Stomach (tissue), 19 donors: ENCODE measurements at places on chromosomes 1 and 21. TPM values are rescaled to one million over a fixed set of nuclear protein-coding genes. Genes with fewer than 3 reads are reported as not detected.
A peak's percentile ranks its signal among the peaks of the same experiment; 100 is the strongest.

DNA sequence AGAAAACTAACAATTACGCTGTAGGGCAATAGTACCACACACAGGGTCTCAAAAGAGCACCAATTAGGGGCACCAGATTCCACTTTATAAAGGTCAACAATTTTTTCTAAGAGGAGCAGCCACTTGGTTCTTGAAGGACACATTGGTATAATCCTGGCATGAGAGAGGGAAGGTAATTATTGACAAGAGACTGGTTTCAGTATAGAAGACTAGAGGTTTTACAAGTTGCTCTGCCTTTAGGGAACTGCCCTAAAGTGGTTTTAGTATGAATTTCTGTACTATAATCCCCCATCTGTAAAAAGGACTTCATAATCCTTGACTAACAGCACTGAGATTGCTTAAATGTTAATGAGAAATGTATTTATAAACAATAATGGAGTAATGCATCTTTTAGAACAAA is 648.5 kb upstream of the PTBP2 start:
- no peak for DNase-seq
- no peak overlapping the region for H3K27ac ChIP-seq
- no peaks in the 10 kb centered on the region for H3K36me3 ChIP-seq
- no peaks in the 10 kb centered on the region for H3K4me1 ChIP-seq
- H3K4me3 ChIP-seq = no peak overlapping the region

DNA sequence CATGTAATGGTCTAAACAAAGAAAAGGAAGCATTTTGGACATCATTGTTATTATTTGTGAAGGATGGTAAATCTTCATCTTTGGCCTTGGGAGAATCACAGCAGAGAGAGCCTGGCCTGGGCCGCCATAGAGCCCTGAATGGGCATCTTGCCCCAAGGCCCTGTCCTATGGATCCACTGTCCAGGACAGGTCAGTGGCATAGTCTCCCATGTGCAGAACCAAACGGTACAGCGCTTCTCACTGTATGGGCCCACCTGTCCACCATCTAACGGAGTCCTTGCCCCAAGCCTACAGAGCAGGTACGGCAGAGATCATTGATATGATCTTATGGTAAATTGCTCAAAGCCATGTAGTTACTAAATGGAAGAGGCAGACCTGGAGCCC is 185.7 kb downstream of the FOXD2 start:
- H3K27ac ChIP-seq = no peak overlapping the region
- H3K27me3 ChIP-seq = no peaks in the 10 kb centered on the region
- no peak for DNase-seq
- H3K36me3 ChIP-seq = no peaks in the 10 kb centered on the region
- H3K4me3 ChIP-seq = no peak overlapping the region

- no peak for DNase-seq
- no peak overlapping the region for H3K27ac ChIP-seq
- H3K27me3 ChIP-seq = no peaks in the 10 kb centered on the region
- H3K4me3 ChIP-seq = no peak overlapping the region
Observed at GRCh38 chr1:215458104-215458503, 109.0 kb upstream of the KCTD3 start.

GRCh38 chr1:21284206-21285054 is 5.8 kb downstream of the ECE1 start:
- H3K4me1 ChIP-seq = peaks cover 49% of the 10 kb centered on the region
- H3K36me3 ChIP-seq = peaks cover 14% of the 10 kb centered on the region
- peak overlapping the region; percentile 59 for H3K27ac ChIP-seq

DNA sequence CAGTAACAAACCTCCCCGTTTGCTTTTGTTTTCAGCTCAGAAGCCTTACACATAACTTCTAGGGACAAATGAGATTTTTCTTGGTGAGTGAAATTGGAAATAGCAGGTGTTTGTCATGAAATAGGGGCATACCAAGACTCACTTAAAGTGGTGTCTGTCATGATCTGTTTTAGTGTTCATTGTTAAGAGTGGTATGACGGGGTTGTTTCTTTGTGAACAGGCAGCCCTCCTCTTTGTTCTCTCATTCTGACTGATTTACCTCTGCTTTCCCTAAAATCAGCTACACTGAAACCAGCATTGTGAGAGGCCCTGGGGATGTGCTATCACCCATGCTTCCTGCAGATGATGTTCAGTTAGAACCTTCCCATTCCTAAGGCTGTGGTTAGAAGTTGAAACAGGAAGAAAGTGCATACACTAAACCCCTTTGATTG is 2.5 kb upstream of the ERO1B start:
- peaks cover 6% of the 10 kb centered on the region for H3K4me1 ChIP-seq
- H3K27ac ChIP-seq = no peak overlapping the region
- H3K4me3 ChIP-seq = no peak overlapping the region
- no peaks in the 10 kb centered on the region for H3K27me3 ChIP-seq
- DNase-seq = peak; percentile 16

- H3K4me3 ChIP-seq = no peak overlapping the region
- H3K4me1 ChIP-seq = no peaks in the 10 kb centered on the region
- H3K27me3 ChIP-seq = no peaks in the 10 kb centered on the region
- peaks cover 90% of the 10 kb centered on the region for H3K36me3 ChIP-seq
- DNase-seq = no peak
Observed at GRCh38 chr1:25494952-25495351, 48.5 kb upstream of the LDLRAP1 start.

DNA sequence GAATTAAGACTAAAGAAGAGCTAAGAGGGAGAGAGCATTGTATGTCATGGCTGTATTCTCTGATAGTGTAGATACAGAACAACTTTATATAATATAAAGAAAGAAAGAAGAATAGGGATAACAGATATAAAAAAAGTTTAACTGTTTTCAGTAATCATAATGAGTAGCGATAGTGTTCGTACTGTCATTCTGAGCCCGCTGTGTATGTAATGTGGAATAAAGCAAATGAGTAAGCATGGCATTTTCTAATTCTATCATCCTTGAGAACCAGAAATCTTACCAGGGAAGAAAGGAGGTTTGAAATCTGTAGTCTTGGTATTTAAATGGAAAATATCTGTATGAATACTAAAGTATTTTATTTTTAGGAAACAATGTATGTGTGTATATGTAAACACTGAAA is 46.7 kb upstream of the SSX2IP start:
- no peaks in the 10 kb centered on the region for H3K4me1 ChIP-seq
- H3K36me3 ChIP-seq = no peaks in the 10 kb centered on the region
- H3K27ac ChIP-seq = no peak overlapping the region
- no peak overlapping the region for H3K4me3 ChIP-seq

- H3K36me3 ChIP-seq = no peaks in the 10 kb centered on the region
- no peak overlapping the region for H3K27ac ChIP-seq
- DNase-seq = no peak
- H3K4me3 ChIP-seq = no peak overlapping the region
- no peaks in the 10 kb centered on the region for H3K4me1 ChIP-seq
Observed at GRCh38 chr1:229880271-229881170, 186.5 kb upstream of the GALNT2 start.

- no peaks in the 10 kb centered on the region for H3K27me3 ChIP-seq
- H3K4me3 ChIP-seq = no peak overlapping the region
- no peaks in the 10 kb centered on the region for H3K36me3 ChIP-seq
- no peak for DNase-seq
- H3K27ac ChIP-seq = no peak overlapping the region
Observed at GRCh38 chr1:230010603-230011332, 56.3 kb upstream of the GALNT2 start.

- DNase-seq = peak; percentile 18
- H3K4me1 ChIP-seq = no peaks in the 10 kb centered on the region
- no peak overlapping the region for H3K27ac ChIP-seq
- H3K27me3 ChIP-seq = no peaks in the 10 kb centered on the region
- H3K36me3 ChIP-seq = no peaks in the 10 kb centered on the region
- no peak overlapping the region for H3K4me3 ChIP-seq
Observed at GRCh38 chr1:197042676-197043341, 24.3 kb downstream of the F13B start.

DNA sequence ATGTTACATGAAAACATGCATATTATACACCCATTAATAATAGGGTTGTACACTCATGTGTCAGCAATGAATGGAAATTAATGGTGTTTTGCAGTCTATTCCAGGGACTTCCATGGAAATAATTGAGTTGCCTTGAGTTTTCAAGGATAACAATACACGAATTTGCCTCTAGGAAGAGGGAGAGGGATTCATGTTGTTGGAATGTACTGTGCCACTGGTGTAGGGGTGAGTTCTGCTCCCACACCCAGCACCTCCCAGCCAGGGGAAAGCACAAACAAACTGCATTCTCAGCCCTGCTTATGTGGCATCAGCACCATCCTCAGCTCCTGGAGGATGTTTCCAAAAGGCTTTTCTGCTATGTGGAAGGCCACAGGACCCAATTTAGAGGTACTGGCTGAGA is 57.8 kb downstream of the BCAR3 start:
- no peak overlapping the region for H3K27ac ChIP-seq
- no peaks in the 10 kb centered on the region for H3K36me3 ChIP-seq
- H3K27me3 ChIP-seq = no peaks in the 10 kb centered on the region
- no peak overlapping the region for H3K4me3 ChIP-seq
- DNase-seq = no peak

GRCh38 chr1:153348511-153349362 is at the start of gene PGLYRP4:
Gene PGLYRP4, minus strand, starts transcription at chr1:153348841. Its CDS starts 909 bp downstream, at chr1:153347932.
- DNase-seq = no peak
- peaks cover 17% of the 10 kb centered on the region for H3K27me3 ChIP-seq
- H3K4me3 ChIP-seq = no peak within 1 kb of the TSS
- H3K36me3 ChIP-seq = no peaks in the 10 kb centered on the region
- no peaks in the 10 kb centered on the region for H3K4me1 ChIP-seq

DNA sequence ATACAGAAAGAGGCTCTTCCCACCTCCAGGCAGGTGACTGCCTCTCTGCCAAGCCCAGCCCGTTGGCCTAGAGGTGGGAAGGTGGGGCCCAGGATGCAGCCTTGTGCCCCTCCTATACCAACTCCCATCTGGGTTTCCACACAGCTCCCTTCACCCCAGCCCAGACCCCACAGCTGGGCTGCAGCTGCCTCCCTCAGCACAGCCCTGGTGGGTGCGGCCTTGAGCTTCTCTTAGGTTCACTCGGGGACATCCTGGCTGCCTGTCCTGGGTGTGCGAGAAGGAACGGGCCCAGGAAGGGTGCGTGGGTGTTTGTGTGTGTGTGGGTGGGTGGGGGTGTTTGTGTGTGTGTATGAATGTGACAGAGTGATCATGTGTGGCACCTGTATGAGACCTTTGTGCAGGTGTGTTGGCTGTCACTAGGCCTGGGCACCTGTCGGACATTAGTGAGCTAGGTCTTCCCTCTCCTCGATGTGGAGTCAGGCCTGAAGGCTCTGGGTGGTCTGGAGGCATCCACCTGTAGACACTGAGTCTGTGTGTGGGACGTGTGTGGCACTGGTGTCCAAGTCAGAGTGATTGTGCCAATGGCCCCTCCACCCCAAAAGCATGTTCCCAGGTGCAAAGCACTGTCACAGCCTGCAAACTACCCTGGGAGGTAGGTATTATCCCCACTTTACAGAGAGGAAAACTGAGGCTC is 30.7 kb downstream of the FOXO6 start:
- no peaks in the 10 kb centered on the region for H3K36me3 ChIP-seq
- DNase-seq = no peak
- H3K27ac ChIP-seq = no peak overlapping the region
- H3K4me3 ChIP-seq = no peak overlapping the region
- H3K4me1 ChIP-seq = peaks cover 6% of the 10 kb centered on the region

GRCh38 chr21:17903029-17903806 is 84.1 kb upstream of the C21orf91 start:
- no peaks in the 10 kb centered on the region for H3K27me3 ChIP-seq
- H3K4me3 ChIP-seq = no peak overlapping the region
- H3K4me1 ChIP-seq = no peaks in the 10 kb centered on the region
- H3K27ac ChIP-seq = no peak overlapping the region

DNA sequence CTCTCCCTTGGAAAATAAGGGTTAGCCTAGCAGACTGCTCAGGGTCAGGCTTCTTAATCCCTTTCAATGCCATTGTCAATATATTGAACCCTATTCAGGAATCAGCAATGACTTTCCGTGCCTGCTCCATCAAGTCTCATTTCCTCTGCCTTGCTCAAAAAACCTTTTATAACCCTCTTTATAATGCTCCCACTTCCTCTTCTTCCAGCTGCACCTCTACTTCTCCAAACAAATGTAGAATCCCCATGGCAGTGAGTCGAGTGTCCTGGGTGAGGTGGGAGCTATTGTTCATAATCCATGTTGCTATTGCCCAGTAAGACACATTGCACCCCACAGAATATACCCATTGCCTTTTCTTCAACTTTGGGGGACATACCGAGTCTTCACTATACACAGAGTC is 58.6 kb downstream of the OLIG1 start:
- no peak overlapping the region for H3K27ac ChIP-seq
- no peak for DNase-seq
- H3K4me3 ChIP-seq = no peak overlapping the region
- no peaks in the 10 kb centered on the region for H3K4me1 ChIP-seq

Gene UTS2
- polyA plus RNA-seq = not detected

Gene SLC9C2
- not detected for polyA plus RNA-seq

Gene NBPF20
- 0.45 TPM for polyA plus RNA-seq

Gene MXRA8
- 23.6 TPM for polyA plus RNA-seq

Gene KIAA0040
- 11.0 TPM for polyA plus RNA-seq

Gene UBASH3A
- 0.31 TPM for polyA plus RNA-seq

Gene ACTN2
- 2.6 TPM for polyA plus RNA-seq
